Substantia nigra (tissue), 51 donors: ENCODE measurements at places on chromosomes 2 and 18.

DNA sequence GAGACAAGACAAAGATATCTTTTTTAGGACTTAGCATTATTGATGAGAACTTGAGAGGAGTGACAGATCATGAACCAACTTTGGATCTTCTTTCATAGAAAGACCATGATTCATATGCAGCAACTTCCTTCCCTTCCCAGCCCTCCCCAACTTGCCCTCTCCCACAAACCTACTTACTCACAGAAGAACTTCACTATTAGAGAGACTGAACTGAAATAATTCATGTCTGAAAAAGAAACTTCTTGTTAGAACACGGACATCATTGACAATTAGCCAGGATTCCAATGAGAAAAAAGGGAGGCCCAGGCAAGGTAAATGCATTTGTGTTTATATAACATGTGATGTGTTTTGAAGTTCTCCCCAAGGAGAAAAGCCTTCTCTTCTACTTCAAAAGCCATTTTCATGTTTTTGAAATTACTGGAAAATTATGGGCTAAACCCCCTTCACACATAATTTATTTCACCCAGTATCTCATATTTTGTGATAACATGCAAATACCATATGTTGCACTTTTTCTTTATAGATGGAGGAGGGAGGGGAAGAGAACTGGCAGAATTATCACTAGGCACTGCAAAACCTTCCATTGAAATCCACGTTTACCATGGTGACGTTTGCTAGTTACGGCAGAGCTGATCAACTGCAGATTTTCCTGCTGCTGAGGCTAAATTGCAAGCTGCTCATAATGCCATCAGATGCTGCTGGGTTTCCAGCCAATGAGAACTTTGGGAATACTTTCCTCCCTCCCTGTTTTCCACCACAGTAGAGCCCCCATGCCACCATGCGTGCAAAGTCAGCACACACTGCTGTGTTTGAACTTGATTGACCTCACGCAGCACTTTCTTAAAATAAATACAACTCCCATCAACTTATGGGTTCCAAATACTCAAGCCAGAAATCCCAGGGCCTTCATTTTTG, 294.7 kb downstream of the MEIS1 start:
- no peak for DNase-seq

GRCh38 chr2:221635949-221636348, 63.8 kb upstream of the EPHA4 start:
- DNase-seq, result no peak

- DNase-seq, result no peak
These were observed 132.2 kb upstream of the SMAD7 start for GRCh38 chr18:49082714-49083688.

GRCh38 chr18:41456831-41457230, 498.2 kb upstream of the PIK3C3 start:
- DNase-seq, result no peak

GRCh38 chr2:166632616-166633015, 138.6 kb upstream of the SCN7A start:
- no peak for DNase-seq

GRCh38 chr2:214489702-214490101, 78.8 kb downstream of the VWC2L start:
- no peak for DNase-seq

DNA sequence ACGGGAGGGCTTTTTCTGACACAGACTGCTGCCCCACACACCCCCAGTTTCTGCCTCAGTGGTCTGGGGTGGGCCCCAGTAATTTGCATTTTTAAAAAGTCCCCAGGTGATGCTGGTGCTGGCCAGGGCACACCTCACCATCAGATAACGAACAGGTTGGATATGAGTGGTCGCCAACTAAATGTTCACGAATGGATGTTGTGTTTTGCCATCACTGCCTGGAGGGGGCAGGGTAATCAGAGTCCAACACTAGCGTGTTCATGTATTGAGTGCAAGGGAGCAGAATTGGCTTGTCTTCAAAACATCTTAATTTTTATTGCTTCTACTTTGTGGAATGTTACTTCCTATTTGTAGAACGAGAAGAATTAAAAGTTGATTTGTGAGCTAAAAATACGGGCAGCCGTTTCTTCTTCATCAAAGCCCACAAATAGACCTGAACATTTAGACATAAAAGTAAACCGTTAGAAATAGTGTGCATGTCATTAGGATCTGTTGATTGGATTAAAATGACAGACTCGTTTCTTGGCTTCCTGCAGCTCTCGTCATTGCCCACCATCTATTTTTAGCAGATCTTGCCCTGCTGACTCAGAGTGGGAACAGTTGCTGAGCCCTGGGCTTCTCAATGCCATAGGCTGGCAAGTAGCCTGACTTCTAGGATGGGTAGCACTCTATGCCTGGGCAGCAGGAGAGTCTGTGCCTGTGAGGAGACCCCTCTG, 45.2 kb downstream of the NCK2 start:
- no peak for DNase-seq

DNA sequence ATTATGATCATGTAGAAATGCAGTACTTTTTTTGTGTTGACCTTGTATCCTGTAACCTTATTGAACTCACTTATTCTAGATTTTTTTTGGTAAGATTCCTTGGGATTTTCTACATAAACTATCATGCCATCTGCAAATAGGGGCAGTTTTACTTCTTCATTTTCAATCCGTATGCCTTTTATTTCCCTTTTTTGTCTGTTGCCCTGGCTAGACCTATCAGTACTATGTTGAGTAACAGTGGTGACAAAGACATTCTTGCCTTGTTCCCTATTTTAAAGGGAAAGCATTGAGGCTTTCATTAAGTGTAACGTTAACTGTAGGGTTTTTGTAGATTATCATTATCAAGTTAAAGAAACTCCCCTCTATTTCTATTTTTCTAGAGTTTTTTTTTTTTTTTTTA, 92.3 kb downstream of the LYPD1 start:
- no peak for DNase-seq

GRCh38 chr2:197145471-197146056, 165.0 kb downstream of the ANKRD44 start:
- no peak for DNase-seq

- DNase-seq, result no peak
These were observed 237.8 kb downstream of the PLCL1 start for GRCh38 chr2:198042189-198042588.

DNA sequence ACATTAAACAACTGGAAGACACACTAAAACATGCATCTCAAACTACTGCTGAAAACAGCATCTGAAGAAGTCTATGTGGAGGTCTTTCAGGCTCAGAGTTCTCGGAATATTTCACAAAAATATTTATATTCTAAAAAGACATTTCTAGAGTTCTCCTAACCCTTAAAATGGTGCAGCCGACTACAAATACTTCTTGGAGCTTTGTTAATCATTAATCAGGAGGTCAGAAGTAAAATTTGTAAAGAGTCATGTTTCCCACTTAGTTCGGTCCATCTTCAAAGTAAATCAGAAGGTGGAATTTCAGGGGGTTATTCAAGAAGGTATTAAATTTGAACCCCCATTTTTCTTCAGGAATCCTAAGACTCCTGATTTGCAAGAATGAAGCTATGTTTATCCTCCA, 72.7 kb downstream of the FAM228A start:
- DNase-seq, result no peak

GRCh38 chr2:217739741-217740140, 263.1 kb downstream of the TNS1 start:
- DNase-seq, result no peak
